Fibroblast of skin of scalp (primary cell): ENCODE measurements at places on chromosomes 4 and X.
A peak's percentile ranks its signal among the peaks of the same experiment; 100 is the strongest.

GRCh38 chrX:132270699-132271098 is 51.5 kb upstream of the RAP2C start:
- peak; percentile 53 for DNase-seq

GRCh38 chr4:20297261-20297660 is 45.6 kb downstream of the SLIT2 start:
- DNase-seq: peak; percentile 63

- no peak for DNase-seq
Observed at GRCh38 chr4:113621633-113622032, 139.9 kb downstream of the CAMK2D start.

DNA sequence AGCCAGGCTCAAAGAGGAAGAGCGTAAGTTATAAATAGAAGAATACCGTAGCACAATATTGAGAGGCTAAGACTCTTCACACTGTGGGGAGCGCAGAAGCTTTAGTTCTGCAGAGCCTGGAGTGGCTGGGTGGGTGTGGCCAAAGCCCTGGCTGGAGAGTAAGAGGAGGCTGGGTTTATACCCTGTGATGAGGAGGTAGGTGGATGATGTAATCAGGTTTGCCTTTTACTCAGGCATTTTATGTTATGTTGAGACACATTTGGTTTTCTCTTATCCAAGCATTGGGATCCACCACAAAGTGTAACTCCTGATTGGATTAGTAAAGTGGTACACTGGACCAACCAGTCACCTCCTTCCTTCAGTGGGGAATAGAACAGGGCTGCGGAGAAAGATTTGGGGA is 13.9 kb downstream of the CDS1 start:
- no peak for DNase-seq

GRCh38 chrX:47864300-47864699 is 27.6 kb downstream of the ZNF81 start:
- no peak for DNase-seq

DNA sequence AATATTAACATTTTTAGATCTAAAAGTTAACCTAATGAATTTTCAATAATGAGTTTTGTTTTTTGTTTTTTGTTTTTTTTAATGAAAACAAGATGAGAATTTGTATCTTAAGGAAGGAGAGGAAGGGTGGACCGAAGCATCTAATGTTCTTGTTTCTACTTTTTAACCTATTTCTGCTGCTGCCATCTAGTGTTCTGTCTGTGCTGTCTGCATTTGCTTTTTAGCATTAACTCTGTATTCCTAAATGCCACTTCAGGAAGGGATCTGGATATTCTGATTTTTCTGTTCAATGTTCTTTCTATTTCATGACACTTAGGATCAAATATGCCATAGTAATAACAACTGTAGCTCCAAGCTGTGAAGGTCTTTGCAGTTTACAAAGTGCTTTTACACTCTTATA is 161.7 kb downstream of the BRWD3 start:
- DNase-seq: no peak

- peak; percentile 65 for DNase-seq
Observed at GRCh38 chr4:40423735-40424134, 88.6 kb downstream of the CHRNA9 start.

GRCh38 chr4:98343626-98344025 is 82.4 kb downstream of the RAP1GDS1 start:
- DNase-seq: peak; percentile 45

- peak; percentile 99 for DNase-seq
Observed at GRCh38 chr4:66564901-66565651, 894.8 kb upstream of the EPHA5 start.

- no peak for DNase-seq
Observed at GRCh38 chrX:9394212-9394611, 70.6 kb upstream of the TBL1X start.

DNA sequence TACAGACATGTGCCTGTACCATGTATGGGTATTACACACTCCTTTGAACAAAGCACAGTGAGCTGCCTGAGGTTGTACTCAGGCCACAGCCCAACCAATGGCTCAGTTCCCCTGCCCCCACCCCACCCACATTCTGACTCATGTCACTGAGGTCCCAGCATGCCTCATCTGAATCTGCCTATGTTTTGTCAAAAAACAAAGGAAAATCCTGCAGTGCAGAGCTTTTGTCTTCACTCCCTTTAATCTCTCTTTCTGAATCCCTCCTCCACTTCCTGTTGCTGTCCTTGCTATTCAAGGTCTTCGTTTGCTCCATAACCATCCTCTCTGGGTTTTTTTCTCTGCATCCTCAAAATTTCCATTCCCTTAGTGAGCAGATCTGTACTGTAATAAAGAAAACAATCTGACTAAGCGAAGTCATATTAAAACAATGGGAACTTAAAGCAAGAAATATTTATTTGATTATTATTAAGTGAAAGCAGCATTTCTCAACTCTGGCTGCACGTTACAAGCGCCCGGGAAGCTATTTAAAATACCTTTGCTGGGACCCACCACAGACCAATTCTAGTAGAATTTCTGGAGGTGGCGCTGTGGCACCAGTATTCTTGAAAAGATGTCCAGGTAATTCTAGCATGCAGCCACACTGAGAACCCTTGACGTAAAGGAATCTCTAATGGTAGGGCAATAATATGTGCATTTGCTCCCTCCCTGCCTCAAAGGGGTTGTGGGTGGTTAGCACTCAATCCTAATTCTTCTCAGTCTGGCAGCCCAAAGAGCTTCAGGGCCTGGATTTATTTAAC is 8.7 kb downstream of the GUCY2F start:
- DNase-seq: peak; percentile 81

DNA sequence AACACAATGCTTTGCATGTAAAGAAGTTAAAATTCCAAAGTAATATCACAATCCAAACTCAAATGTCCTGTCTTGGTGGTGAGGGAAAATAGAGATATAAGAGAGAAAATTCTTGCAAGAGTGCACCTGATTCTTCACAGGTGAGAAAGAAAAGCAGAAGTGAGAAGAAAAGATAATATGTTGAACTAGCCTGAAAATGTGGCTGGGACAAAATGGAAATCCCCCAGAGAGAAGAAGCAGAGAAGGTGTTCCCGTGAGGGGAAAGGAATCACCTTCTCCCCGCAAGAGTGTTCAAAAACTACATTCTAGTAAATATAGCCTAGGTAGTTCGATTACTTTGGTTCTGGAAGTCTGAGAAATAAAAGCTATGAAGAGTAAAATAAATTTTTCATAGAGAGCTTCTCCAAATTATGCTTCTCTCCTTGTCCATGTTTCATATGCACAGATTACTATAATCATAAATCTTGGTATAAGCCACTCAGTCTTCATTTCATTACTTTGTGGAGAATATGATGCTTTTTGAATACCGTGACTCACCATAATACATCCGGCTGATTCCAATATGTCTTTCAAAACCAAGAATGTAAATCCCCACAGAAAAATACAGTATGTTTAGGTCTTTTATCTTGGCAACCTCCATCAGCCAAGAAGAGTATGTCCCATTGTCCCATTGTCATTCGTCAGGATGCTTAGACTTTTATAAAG is 63.1 kb downstream of the COX18 start:
- no peak for DNase-seq

- no peak for DNase-seq
Observed at GRCh38 chr4:2281575-2282343, 19.9 kb upstream of the MXD4 start.

DNA sequence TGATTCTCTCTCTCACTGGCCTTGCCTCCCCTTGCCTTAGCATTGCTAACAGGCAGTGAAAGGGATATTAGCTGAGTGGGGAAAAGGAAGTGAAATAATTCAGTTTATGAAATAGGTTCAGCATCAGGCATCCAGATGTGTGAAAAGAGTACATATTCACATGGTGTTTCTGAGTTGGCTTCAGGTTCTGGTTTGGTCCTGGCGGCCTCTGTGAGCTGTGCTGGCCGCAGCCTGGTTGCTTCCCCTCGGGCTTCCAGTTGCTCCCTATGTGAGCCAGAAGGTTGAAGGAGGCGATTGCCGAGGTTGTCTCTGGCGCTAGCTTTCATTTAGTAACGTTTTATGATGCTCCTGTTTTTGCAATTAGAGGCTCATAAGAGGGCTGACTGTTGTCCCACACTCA is 99.1 kb upstream of the TLR2 start:
- no peak for DNase-seq

DNA sequence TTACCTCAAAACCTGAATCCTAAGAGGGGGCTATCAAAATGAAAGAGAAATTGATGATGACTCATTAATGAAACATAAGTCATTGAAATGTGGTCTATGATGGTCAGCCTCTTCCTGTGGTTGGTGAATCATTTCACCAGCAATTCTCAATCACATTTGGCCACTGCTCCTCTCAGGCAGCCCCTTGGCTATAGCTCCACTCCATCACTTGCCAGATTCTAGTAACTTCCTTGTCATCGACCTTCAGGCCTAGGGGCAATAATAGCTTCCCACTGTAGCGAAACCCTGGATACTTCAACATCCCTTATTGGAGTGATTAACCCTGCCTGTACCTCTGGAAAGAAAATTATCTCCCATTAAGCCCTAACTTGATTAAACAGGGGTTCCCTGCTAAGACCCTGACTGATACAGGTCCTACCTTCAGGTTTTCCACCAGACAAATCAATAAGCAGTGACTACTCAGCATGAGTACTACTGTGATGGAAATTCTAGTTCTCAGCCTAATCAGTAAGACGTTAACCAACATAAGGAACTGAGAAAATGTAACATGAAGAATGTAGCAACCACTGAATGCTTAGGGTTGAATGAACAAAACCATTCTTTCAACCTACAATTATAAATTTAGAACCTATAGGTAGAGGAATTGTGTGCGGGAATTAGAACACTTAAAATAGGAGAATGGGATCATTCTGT is 30.4 kb downstream of the ADH7 start:
- DNase-seq: peak; percentile 89

DNA sequence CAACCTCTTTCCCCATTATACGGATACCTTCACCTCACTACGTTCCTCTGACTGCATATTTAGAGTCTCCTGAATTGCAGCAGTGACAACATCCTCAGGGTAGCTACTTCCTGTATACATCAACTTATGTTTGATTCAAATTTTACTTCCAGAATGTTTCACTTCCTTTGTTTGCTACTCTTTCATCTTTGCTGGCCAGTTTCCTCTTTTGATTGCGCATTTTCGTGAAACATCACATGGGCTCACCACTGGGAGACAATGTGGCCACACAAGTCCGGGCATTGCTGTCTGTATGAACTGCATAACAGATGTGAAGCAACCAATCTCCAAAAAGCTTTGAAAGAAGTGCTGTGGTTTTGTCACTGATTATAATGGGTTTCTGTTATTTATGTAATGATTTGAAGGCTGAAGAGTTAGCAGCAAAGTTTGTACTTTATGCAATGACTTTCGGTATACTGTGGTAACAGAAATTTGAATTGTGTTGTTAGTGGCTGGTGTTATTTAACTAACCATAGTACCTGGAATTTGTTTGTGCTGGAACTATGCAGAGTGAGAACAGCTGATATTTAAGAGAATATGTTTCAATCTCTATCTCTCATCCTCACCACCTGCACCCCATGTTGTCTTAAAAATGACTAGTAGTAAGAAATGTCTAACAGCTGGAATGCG is 7.4 kb downstream of the SNCA start:
- DNase-seq: no peak

DNA sequence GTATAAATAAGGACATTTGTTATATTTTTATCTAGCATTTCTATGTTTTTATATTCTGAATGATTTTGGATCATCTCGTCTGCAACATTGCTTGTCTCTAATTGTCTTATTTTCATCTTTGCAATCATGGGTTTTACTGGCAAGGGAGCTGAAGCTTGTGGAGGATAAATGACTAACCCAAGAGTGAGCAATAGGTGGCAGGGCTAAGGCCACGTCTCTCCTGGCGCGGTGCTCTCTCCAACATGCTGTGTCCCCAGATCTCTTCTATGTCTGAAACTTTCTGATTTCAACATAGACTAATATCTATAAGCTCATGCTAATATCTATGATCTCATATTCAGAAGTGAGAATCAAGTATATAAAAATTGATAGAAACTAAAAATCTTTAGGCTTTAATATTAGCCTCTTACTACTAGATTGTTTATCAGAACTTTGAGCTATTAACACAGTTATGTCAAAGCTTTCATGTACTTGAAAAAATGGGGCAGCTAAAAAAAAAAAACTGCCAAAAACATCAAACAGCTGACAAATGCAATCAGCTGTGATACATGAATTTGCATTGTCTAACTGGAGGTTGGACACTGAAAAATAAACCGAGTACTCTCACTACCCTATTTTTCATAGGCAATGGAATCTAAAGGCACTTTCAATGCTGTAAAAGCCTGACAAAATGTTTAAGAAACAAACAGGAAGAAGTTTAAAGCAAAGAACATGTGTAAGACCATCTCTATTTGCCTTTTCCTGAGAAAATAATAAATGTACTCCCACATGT is 169.2 kb downstream of the TMA16 start:
- DNase-seq: no peak

DNA sequence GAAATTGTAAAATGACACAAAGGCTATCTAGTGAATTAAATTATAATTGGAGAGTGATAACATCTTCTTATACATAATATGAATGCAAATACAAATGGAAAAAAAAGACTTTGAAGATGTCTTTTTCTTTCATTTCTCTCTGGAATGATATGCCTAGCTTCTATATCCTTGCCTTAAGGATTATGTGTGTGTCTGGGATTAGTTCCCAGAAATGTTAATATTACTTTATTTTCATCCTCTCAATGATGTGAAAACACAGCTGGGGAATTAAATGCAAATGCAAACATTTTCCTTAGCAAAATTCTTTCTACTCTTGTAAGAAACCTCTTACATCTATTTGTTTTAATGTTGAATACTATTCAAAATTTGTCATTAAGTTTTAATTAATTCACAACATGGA is 441.9 kb downstream of the FSTL5 start:
- no peak for DNase-seq

GRCh38 chrX:9899640-9900111 is 67.5 kb upstream of the CLDN34 start:
- DNase-seq: no peak

DNA sequence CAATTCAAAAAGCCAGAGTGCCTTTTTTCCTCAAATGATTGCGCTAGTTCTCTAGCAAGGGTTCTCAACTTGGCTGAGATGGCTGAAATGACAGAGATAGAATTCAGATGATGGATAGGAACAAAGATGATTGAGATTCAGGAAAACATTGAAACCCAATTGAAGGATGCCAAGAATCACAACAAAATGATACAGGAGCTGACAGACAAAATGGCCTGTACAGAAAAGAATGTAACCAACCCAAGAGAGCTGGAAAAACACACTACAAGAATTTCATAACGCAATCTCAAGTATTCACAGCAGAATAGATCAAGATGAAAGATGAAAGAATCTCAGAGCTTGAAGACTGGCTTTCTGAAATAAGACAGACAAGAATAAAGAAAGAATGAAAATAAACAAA is 51.7 kb upstream of the MMAA start:
- peak; percentile 50 for DNase-seq

GRCh38 chrX:26649534-26649933 is 433.6 kb downstream of the MAGEB5 start:
- peak; percentile 9 for DNase-seq
